ENCODE measurements at places on chromosomes 12 and 14.

- no peak for DNase-seq
Measured at GRCh38 chr12:100268835-100269564, 2.0 kb downstream of the SCYL2 start.

GRCh38 chr14:35879654-35880249 lies 53.6 kb downstream of the BRMS1L start:
- no peak for DNase-seq

GRCh38 chr12:96206936-96207662 lies 12.9 kb downstream of the ELK3 start:
- DNase-seq = no peak

DNA sequence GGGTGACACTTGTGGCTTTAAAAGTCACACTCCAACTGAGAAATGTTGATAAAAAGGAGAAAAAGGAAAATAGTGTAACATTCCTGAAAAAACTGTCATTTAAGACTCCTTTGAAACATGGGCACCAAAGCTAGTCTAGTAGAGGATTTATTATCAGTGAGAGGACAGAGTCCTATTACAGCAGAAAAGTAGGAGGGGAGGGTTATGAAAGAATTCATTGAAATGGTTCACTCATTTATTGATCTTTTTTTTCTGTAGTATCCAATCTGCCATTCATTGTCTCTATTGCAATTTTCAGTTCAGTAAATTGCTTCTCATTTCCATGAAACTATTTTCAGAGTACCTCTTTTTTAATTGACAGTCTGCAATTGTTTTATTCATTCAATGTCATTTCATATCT lies 25.4 kb downstream of the PPM1A start:
- DNase-seq = no peak

GRCh38 chr12:31008961-31009840 lies 64.5 kb upstream of the DDX11 start:
- no peak for DNase-seq

- no peak for DNase-seq
Measured at GRCh38 chr12:111202237-111202915, 166.5 kb downstream of the PHETA1 start.

DNA sequence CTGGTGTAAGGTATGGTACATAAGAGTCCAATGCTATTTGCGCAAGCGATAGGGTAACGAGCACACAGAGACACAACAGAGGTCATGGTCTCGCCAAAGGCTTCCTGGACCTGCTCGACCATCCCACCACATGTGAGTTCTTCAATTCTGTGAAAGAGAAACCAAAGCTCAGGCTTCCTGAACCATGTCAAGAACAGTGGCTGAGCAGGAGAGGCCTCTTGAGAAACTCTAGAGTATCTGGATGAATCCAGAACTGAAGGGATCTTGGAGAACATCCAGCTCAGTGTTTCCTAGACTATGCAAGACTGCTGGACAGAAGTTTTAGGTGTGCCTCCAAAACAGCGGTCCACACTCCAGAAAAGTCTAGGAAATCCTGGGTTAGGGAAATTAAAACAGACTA lies 114.5 kb downstream of the TRAFD1 start:
- no peak for DNase-seq

DNA sequence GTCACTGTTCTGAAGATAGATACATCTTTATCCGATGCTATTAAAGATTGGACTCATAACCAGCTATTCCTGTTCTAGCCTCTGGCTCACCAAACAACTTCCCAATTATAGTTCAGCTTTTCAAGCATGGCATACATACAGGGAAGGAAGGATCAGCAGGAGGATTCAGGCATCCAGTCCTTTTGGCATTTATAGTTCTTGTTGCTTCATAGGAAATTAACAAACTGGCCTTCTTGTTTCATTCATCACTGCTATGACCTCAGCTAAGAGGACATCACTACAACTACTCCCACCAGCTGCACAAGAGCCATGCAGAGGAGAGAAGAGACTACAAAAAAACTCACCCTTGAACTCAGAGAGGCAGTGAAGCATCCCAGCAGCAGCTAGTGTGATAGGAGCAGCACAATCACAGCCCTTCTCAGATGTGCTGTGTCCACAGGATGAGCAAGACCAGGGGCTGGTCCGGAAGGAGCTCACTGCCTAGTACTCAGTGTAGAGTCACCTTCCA lies 100.5 kb downstream of the SPTSSA start:
- no peak for DNase-seq

DNA sequence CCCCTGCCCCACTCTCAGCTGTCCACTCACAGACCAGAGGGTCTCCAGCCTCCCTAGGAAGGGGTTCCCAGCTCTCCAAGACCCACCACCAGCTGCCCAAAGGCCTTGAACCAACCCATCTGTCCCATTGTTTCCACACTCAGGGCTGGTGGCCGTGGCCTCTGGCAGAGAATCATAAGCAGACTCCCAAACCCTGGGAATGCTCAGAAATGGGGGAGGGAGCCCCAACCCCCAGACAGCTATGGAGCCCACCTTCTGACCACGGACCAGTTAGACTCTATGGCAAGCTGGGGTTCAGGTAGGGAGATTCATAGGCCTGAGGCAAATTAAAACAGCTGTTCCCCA lies 280.0 kb downstream of the DPF3 start:
- no peak for DNase-seq

DNA sequence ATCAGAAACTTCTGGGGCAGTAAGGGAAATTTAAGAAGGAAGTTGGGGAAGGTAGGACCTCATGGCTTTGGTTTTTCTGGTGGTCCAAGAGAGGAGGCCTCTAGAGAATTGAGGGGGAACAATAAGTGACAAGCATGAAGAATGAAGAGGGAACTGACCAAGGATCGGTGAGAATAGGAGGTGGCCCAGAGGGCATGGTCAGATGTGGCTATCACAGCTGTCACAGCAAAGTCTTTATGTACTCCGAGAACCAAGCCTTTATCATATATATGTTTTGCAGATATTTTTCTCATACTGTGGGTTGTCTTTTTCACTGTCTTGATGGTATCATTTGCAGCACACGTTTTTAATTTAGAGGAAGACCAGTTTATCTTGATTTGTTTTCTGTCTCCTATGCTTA lies 64.3 kb downstream of the PPP2R5C start:
- DNase-seq = no peak

DNA sequence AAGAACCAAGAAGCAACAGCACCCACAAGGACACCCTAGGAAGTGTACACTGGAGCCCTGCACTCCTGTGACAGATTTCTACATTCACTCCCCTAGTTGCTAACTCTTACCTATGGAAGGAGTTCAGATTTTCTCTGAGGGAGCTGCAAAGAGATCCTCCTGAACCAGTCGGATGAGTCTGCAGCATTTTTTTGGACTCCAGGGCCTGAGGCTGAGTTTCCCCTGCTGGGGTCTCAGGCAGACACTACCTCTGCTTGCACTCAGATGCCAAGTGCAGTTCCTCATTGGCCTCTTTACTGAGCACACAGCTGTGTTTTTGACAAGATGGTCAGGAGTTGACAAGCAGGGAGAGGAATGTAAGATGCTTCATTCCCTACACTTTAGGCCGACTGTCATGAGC lies 153.2 kb upstream of the RBM19 start:
- no peak for DNase-seq

DNA sequence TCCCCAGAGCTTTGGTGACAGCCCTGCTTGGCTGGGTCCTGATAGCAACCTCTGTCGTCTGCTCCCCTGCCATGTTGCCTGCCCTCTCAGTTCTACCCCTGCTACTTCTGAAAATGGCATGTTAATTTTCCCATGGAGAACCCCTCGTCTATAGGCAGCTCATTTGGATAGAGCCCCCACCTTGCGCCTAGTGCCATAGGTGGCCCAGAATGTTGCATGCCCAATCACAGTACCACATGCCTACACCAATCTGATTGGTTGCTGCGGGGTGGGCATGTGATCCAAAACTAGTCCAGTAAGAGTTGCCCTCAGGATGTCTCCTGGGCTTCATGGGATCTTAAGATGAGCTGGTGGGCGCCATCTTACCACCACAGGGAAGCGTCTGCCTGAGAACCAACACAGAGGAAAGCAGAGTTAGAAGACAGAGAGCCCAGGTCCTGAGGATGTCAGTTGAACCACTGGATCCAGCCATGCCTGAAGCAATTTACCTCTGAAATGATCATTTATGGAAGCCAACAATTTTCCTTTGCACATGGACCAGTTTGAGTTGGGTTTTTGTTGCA lies 85.7 kb downstream of the PAPOLA start:
- no peak for DNase-seq

- DNase-seq = no peak
Measured at GRCh38 chr14:92903359-92903758, 19.6 kb upstream of the CHGA start.

GRCh38 chr14:44265246-44265645 lies 241.8 kb downstream of the FSCB start:
- DNase-seq = no peak

GRCh38 chr12:15662303-15662980 lies 126.7 kb downstream of the EPS8 start:
- no peak for DNase-seq

- DNase-seq = no peak
Measured at GRCh38 chr14:91035855-91036254, 24.6 kb downstream of the RPS6KA5 start.

- DNase-seq = no peak
Measured at GRCh38 chr14:100115236-100115635, 44.2 kb downstream of the DEGS2 start.

GRCh38 chr14:65840786-65841185 lies 428.3 kb downstream of the FUT8 start:
- DNase-seq = no peak

DNA sequence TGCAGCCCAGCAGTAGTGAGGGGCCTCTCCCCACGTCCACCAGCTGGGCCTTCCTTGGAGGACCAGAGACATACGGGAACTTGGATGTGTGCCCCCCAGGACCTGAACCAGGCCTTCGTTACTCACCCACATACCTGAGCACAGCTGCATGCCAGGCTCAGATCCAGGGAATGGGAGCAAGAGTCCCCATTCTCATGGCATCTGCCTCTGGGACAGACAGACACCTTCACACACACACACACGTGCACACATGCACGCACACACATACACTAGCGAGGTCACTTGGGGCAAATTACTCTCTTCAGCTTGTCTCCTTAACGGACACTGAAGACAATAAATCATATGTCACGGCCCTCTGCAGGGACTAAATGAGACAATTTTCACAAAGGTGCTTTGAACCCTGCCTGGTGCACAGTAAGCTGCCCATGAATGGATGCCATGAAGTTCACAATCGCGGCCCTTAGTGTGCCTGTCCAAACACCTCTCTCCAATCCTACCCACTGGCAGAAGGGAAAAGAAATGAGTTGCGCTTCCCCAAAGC lies 5.7 kb downstream of the SCARB1 start:
- no peak for DNase-seq

DNA sequence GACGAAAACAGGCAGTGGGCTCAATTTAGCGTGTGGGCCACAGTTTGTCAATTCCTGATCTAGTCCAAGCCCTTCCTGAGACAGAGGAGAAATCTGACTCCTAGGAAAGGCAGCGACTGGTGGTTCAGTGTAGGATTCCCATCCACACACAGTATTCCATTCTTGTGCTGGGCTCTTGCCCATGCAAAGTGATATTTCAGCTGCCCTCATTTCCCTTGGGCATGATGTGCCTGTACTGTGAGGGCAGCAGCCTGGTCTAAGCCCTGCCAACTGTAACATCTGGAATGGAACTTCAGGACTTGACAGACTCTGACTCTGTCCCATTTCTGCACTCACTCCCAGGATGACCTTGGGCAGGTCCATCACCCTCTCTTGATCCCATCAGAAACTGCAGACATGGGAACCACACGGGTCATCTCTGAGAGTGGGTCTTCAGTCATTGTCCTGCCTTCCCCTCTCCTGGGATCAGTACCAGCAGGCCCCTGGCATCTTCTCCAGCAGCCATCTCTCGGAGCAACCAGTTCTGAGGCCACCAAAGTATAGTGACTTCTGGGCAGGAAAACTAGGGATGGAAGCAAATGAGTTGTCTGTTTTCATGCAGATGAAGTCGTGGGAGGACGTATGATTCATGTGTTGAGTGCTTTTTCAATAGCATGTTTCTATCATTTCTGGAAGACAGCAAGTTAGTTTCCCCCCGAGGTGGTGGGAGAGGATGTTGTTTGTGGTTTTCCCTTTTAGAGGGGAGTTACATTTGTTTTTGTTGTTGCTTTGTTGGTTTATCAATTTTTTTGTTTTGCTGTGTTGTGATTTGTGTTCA lies 54.2 kb upstream of the BCL2L14 start:
- DNase-seq = no peak

GRCh38 chr12:47813511-47814196 lies 6.0 kb downstream of the HDAC7 start:
- no peak for DNase-seq

DNA sequence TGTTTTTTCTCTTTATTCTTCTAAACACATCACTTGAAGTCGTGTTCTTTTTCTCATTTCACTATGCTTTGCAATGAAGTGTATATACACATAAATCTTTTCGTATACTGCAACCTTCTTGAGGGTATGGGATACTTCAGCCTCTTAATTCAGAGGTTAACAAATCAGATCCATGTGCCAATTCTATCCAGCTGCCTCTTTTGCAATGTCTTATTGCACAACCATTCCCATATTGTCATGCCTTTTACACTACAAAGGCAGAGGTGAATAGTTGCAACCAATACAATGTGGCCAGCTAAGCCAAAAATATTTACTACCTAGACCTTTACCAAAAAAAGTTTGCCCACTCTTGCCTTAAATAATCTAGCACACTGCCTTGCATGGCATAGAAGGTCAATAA lies 224.5 kb upstream of the FOXG1 start:
- no peak for DNase-seq
